ENCODE measurements at places on chromosomes 6 and 20.

DNA sequence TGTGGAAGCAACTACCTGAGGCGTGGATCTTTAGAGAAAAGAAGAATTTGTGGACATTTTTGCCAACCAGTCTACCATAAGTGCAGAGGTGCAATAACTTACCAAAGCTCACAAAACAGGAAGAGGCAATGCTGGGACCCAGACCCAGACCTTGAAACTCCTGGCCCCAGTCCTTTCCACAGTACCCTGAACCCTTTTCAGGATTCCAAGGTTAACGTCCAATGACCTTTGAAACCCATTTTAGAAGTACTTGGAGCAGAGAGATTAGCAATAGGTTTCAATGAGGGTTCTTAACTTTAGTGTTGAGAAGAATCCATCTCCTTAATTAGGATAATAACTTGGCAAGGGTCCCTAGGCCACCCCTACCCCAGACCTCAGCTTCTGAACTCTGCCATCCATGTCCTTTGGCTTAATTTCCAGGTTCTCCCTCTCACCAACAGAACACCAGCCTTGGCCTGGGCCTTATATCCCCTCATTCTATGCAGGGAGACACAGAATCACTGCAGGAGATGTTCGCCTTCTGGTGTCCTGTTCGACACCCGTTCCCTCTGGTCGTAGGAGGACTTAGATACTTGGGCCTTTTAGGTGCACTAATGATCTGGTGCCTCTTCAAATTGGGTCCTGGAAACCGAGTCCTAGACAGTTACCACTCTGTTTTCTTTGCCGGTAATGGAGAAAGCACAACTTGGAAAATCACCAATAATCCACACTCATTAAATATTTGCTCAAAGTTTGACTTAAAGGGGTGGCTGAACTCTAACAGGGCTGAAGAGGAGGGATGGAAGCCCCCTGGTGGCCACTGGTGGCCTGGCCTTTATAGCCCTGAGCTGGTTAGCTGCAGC, 40.6 kb downstream of the ISM1 start:
- DNase-seq = peak; percentile 56

DNA sequence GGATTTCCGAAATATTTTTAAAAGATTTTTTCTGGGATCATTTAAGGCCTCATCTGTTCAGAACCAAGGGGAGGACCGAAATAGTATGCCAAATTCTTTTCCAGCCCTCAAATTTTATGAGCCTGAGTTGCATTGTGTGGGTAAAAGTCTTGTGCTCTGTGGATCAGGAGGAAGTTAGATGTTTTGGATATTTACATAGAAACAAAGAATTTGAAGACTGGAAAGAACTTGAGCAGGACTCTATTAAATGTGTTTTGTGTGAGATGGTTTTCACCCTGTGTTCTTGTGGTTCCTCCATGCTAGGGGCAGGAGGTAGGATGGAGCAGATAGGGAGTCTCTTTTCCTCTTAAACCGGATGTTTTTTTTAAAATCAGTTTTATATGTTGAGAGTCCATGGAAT, 329.1 kb downstream of the LAMA2 start:
- no peak for DNase-seq

DNA sequence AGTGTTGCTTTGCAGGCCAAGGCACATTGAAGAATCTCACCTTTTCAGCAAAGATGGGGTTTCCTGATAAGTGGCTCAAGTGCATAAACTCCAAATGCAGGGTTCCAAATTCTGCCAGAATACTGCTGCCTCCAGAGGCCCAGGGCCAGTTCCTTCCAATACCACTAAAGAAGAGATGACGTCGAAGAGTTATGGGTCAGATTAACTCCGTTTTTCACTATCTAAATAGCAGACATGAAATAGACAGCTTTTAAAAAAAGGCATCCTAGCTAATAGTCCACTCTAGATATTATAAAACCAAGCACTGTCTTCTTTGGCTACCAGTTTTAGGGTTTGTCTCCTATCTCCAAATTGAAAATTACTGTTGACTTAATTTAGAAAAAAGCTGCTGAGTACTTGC, 126.3 kb upstream of the FAM184A start:
- no peak for DNase-seq

GRCh38 chr6:20071998-20072397, 140.3 kb downstream of the MBOAT1 start:
- no peak for DNase-seq

DNA sequence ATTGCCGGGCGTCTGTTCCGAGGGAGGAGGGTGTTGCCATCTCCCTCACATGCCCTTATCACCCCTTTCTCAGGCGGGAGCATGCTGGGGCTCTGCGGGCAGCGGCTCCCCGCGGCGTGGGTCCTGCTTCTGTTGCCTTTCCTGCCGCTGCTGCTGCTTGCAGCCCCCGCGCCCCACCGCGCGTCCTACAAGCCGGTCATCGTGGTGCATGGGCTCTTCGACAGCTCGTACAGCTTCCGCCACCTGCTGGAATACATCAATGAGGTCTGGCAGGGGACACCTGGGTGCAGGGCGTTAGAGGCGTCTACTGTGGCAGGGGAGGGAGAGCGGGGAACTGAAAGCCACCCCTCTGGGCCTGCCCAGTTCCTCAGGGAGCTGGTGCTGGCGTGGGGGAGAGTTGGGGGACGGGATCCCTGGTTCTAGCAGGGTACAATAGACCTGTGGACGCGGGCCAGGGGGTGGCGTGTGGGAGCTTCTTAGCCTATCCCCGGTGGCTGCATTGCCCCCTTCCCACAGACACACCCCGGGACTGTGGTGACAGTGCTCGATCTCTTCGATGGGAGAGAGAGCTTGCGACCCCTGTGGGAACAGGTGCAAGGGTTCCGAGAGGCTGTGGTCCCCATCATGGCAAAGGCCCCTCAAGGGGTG, 697 bp downstream of the PPT2 start:
- DNase-seq = no peak

DNA sequence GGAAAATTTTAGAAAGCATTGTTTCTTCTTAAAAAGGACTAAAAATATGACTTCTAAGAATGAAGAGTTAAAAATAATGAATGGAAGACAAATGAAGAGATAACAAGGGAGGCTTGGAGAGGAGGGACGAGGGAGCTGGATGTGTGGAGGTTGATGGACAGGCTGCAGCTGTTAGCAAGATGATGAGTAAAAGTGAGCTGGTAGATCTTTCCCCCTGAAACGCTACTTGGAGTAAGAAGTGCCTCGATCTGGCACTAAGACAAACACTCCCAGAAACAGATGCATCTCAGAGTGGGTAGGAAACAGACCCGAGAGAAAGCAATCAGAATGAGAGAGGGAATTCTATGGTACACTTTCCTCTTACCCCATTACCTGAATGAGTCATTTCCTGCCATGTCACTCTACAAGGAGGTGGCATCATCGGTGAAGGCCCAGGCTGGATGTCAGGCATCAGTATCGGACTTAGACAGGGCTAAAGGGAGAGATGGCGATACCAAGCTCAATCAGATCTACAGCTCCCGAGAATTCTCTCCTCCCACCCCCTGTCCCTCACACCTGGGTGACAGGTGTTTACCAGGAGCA, 154.1 kb upstream of the BMP2 start:
- no peak for DNase-seq

DNA sequence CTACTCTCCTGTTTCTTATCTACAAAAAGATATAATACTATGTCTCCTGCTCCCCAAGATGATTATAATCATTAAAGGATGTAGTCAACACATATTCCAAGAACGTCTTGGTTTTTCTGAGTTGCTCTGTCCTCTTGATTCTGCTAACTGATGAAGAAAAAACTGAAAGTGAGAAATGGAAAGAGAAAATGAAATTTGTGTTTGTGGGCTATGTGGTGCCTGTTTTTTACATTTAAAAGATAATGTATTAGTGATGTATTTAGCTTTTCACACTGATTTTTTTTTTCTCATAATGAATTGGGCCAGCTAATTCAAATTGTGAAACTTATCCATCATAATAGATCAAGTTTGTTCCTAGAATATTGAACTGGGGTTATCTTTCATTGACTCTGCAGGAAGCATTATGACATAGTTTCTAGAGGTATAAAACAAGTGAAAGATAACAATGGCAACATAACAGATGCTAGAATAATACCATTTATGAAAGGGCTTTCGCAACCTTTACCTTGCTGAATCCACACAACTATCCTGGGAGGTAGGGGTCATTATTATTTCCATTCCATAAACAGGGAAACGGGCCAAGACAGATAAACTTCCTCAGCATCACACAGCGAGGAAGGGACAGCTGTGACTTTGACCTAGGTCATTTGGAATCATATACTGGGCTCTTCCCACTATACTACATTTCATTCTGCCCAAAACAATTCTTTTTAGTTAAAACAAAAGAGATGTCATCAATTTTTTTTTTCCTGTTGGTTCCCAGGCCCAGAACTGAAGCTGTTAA, 336.7 kb downstream of the GJA1 start:
- no peak for DNase-seq

GRCh38 chr20:50439539-50440453, 70.4 kb upstream of the PTPN1 start:
- no peak for DNase-seq

DNA sequence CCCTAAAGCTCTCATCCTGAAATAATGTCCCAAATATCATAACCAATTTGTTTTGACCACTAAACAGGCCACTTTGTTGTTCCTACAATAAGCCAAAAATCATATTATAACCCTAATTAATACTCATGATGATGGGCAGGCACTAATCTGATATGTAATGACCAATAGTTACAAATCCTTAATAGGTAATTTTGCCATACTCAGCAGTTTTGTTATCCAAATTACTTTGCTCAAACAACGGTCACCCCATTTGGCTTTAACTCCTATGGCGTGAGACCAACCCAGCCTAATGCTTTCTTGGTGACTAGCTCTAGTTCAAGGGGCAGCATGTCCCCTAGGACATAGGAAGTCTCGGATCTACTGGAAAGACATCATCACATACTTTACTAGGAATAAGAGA, 123.2 kb upstream of the ID4 start:
- no peak for DNase-seq

GRCh38 chr20:47289096-47289495, 67.4 kb downstream of the ZMYND8 start:
- no peak for DNase-seq

DNA sequence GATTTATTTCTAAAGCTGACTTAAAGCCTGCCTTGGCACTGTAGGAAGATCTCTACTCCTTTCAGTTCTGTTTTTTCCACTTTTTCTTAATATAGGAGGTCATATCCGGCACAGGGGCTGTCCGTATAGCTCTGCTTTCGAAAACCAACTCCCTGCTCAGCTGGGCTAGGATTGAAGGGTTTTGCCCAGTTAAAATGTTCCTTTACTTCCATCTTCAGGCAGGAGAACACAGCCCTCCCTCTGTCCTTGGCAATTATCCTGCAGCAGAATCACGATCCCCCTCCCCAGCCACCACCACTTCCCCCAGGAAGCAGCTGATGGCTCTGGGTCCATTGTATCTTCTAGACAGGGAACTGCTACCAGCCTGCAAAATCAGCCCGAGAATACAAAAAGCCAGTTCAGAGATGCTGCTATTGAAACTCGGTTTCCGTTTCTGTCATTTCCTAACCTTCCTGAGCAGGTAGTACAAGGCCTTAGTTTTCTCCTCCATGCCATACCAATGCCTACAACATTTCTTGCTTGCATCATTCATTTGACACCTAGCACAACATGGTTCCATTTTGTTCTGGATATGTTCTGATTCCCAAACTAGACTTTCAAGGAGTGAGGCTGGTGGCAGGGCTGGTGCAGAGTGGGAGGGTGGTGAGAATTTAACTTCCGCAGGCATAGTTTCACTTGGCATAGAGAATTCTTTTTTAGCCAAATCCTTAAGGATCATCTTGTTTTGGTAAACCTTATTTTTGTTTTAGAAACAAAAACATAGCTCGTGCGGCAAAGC, 53.9 kb downstream of the FAM50B start:
- DNase-seq = no peak

DNA sequence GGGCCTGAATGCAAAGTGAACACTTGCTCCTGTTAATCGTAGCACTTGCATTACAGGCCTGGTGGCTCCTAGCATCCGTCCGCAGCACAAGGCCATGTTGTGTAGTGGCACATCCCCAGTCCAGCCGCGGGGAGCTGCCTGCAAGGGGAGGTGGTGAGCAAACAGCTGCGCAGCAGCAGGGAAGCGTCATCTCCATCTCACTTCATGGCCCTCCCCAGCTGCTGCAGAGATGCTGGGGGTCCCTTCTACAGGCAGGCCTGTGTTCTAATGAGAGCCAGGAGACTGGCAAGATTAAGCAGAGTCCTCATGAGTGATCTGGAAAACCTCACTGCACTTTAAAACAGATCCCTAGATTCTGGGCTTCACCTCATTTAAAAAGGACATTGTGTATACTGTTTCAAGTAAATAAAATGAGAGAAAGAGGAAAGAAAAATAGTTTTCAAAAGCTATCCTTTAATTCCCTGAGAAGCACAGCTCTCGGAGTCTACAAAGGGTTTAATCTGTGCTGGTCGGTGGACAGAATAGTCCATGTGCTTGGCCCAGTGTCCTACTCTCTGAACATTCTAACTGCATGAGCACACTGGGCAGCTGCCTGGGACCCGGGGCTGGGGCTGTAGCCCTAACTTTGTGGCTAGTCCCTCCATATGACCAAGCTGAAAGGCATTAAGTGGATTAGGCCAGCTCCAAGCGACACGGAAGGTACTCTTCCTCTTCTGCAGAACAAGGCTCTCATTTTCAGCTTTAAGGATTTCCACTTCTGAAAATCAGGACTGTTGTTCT, 125.8 kb downstream of the LY86 start:
- no peak for DNase-seq

GRCh38 chr6:5126214-5126613, 41.1 kb downstream of the PPP1R3G start:
- DNase-seq = no peak

DNA sequence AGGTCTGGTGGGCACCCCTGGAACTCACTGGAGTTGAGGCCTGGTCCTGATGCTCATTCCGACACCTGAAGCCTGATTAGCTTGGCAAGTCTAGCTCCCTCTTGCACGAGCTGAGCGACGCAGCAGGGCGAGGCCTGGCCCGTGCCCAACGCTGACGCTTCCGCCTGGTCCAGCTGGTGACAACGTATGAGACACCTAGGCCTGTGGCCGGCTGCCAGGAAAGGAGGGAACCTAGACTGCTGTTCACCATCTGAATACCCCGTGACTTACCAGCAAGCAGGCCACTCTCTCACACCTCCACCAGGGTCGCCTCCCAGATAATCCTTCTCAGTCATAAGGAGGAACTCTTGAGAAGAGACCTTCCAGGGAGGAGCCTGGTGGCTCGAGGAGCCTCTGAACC, 24.5 kb downstream of the YTHDF1 start:
- no peak for DNase-seq

DNA sequence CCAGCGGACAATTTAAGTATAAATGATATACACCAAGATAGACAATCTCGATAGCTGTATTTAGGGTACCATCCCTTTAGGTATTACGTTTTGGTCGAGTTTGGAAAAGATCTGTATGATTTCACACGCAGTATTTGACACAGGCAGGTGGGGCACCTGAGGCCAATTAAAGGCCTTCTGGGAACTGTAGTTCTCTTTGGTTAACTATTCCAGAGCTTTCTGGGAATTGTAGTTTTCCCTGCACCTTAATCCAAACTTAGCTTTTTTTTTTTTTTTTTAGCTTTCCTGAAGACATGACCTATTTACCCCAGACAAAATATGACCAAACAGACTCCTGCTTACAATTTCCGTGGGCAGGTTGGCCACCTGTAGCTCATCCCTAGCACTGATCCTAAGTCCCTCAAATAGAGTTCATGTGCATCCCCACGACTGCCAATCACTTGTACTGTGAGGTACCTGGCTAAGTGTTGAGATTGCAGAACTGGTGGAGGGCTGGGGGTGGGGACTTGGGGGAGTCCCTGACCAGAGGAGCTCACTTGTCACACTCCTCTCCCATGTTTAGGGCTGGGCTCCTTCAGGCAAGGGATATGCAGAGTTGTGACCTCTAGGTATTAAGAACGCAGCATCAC, 999 bp upstream of the EHMT2 start:
- no peak for DNase-seq
